HT1080 (cell line): ENCODE measurements at places on chromosomes 1 and 21.
A peak's percentile ranks its signal among the peaks of the same experiment; 100 is the strongest.

- no peak for DNase-seq
These were observed at the start of gene CHODL for GRCh38 chr21:18244671-18245463. TSS of gene CHODL (plus strand) at chr21:18244833. CDS start at chr21:18245224, 391 bp downstream.

GRCh38 chr1:22104865-22105437 is 37.9 kb downstream of the WNT4 start:
- no peak for DNase-seq

DNA sequence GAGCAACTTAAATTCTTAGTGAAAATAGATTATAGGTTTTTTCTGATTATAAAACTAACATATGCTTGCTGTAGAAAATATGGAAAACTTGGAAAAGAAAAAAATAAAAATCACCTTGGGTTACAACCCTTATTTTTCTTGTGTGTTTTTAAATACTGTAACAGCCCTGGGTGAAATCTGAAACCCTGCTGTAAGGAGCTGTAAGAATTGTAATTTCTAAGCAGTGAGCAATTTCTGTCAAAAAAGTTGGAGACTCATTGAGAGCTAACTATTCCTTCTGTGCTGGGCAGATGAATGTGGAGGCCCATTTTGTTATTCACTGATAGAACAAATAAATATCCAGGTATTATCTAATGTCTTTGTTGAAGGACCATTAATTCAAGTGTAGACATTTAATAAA is 42.6 kb downstream of the ADCY10 start:
- DNase-seq = no peak

- DNase-seq = no peak
These were observed 69.6 kb downstream of the SIM2 start for GRCh38 chr21:36768496-36768895.

DNA sequence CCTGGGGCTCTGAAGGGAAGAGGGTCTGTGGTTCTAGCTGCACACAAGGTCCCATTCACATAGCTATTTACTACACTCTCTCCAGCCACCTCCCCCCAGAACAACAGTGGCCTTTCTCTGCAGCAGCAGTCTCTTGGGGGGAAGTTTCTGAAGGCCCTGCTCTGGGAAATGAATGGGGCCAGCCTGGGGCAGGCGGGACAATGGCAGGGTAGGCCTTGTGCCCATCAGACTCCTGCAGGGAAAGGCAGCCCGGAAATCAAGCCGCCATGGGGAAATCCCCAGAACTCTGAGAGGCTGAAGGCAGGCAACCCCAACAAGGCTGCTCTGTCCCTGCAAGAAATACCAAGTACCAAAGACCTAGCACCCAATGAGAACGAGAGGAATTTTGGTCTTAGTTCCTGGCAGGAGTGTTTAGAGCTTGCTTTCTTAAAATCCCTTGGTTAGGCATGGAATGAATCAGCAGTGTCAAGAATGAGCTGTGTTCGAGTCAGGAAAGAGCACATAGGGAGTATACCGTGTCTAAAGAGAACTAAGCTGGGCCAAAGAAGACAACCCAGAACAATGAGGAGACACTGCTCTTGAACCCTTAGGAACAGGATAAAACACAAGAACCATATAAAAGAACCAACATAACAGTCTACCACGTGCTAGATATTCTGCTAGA is 11.3 kb downstream of the ARHGEF11 start:
- DNase-seq = no peak

DNA sequence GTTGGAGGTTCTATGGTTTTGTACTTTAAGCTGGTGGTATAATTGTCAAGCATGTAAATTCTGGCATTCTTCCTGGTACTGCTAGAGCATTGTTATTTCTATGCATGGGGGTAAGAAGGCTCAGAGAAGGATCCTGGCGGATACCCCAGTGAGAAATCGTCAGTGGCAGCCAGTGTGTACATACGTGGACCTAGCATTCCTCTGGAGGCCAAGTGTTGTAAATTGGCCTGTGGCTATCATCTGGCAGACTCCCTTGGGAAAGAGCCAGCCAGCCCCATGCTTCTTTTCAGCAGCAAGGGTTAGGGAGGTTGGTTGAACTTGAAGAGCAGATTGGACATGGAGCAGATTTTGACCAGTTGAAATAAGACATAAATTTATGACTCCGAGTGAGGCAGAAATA is 5.2 kb upstream of the AGO3 start:
- DNase-seq = no peak

DNA sequence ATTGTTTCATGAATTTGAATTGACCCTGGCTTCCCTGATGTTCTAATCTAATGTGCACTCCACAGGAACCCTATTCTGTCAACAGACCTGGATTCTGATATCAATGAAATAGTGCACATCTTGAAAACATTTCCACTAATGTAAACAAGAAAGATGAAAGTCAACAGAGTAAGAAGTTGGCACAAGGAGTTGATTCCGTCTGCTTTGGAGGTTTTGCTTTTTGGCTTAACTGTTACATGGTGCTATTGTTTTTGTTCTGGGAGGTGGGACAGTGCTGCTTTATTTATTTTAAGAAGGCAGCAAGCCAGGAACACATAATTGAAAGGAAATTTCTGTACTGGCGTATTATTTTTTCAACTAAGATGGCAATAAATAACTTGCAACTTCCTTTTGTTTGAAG is 73.3 kb downstream of the LEPR start:
- DNase-seq = no peak

GRCh38 chr1:62687903-62688686 is at the start of gene DOCK7:
TSS of gene DOCK7 (minus strand) at chr1:62688386. CDS start at chr1:62688264, 122 bp downstream.
- peak; percentile 84 for DNase-seq

DNA sequence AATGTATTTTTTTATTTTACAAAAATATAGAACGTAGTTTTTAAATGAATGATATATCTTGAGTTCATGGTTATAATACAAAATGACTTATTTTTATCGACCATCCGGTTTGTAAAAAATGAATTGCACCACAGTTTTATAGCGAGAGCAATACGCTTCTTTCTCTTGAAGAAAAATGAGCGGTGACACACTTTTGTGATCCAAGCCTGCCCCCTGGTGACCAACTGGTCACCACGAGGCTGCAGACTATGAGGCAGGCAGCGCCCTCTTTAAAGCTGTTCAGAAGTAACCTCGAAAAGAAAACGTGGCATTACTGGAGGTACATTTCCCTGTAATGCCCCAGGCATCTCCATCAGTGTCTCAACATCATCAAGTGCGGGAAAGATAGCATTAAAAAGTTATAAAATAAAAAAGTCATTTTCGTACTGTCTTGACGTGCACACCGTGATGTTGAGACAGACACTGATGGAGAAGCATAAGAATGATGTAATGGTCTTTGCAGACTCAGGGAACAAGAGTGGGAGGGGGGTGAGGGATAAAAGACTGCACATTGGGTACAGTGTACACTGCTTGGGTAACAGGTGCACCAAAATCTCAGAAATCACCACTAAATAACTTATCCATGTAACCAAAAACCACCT is 734.2 kb upstream of the ADAMTS5 start:
- peak; percentile 75 for DNase-seq

- DNase-seq = no peak
These were observed 143.3 kb downstream of the ETS2 start for GRCh38 chr21:38949070-38949380.

- DNase-seq = no peak
These were observed 429.0 kb downstream of the KIF26B start for GRCh38 chr1:245583575-245584330.

GRCh38 chr21:44013380-44014088 is 1.4 kb downstream of the TRAPPC10 start:
- DNase-seq = no peak

GRCh38 chr1:27525296-27526272 is 35.6 kb upstream of the WASF2 start:
- peak; percentile 24 for DNase-seq

DNA sequence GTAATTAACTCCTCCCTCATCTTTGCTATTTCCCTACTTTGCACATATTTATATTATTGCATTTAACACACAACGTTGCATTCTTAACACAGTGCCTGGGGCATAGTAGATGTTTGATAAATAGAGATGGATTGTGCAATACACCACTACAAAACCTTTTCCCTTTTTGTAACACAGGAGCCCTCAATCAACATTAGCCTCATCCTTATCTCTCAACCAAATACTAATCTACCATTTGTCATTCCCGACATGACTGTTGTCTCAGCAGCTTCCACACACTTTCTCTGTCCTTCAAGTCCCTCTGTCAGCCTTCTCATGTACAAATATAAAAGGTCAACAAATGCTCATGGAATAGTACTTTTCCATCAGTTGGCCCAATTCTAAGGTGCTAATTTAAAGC is 78.9 kb upstream of the KCNK2 start:
- no peak for DNase-seq

DNA sequence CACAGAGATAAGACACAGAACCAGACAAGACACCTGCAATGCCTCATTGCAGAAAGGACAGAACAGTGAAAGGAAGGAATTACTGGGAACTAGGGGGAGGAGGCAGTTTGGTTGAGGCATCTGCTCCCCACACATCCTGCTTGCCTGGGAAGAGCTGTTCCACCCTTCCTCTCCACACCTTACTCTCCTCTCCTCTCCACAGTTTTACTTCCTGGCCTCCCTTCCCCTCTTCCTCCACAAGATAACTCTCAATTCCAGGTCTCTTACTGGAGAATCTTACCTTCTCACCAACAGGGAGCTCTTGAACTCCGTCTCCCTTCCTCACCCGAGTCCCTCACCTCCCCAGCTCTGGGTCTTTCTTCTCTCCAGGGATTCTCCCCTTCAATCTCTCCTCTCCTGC is 2.1 kb downstream of the ELOVL1 start:
- DNase-seq = no peak
